ENCODE measurements at places on chromosomes 13 and 19. TPM values are rescaled to one million over a fixed set of nuclear protein-coding genes. Genes with fewer than 3 reads are reported as not detected.

DNA sequence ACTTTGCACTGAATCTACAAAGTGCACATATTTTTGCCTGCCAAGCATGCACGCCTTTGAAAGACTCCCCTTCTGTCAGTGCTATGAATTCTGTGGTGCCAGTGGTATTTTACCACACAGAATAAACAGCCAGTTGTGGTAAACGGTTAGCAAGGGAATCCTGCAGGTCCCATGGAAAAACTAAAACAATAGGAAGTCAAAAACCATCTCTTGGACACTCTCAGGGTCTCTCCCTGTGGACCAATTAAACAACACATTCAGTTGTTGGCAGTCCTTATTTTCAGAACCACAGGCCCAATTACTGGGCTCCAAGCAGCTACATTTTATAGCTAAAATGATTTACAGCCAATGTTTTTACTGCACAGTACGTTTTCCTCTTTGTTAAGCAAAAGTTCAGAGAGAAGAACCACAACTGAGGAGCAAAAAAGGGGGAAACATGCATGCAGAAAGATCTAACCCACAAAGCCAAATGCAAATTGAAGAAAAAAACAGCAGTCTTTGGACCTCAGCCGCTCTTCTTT, 116.9 kb downstream of the KCTD12 start:
- DNase-seq, result no peak

- no peak for DNase-seq
These were observed 234.9 kb downstream of the TEX29 start for GRCh38 chr13:111555268-111555808.

DNA sequence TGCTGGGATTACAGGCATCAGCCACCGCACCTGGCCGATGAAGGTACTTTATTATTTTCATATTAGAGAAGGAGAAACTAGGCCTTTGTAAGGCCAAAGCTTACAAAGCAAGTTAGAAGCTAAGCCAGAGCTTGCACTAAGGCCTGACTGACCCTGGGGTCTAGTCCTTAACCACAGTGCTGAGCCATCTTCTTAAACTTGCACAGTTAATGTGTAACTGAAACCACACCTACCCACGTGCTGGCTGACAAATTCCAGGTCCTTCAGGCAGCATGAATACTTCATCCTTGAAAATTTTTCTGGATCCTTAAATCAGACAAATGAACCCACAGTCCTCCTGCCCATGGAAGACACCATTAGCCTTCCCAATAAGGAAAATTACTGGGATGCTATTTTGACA, 880.6 kb downstream of the UQCRFS1 start:
- no peak for DNase-seq

Gene FAM216B
- not detected for total RNA-seq

- peak; percentile 67 for DNase-seq
These were observed 329.7 kb downstream of the NDFIP2 start for GRCh38 chr13:79810669-79811068.

GRCh38 chr19:1171755-1172352, 2.2 kb downstream of the SBNO2 start:
- no peak for DNase-seq

Gene MAST1
- total RNA-seq, result 0.10 TPM

Gene NFIX
- 19.6 TPM for total RNA-seq
